ENCODE measurements at places on chromosomes 3 and 15. TPM values are rescaled to one million over a fixed set of nuclear protein-coding genes. Genes with fewer than 3 reads are reported as not detected.

- DNase-seq: no peak
Measured at GRCh38 chr3:194139071-194139813, 3.3 kb downstream of the HES1 start.

- no peak for DNase-seq
Measured at GRCh38 chr3:194588741-194589140, 44.5 kb downstream of the TMEM44 start.

IL17RC gene
- 1.1 TPM for total RNA-seq

GRCh38 chr3:4786431-4786830 lies 192.8 kb upstream of the BHLHE40 start:
- DNase-seq: no peak

DNA sequence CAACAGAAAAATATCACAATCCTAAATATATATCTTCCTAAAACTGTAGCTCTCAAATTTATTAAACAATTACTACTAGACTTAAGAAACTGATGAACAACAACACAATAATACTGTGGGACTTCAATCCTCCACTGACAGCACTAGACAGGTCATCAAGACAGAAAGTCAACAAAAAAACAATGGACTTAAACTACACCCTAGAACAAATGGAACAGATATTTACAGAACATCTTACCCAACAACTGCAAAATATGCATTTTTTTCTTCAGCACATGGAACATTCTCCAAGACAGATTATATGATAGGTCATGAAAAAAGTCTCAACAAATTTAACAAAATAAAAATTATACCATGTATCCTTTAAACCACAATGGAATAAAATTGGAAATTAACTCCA lies 133.4 kb downstream of the PLCH1 start:
- DNase-seq: no peak

ERICH6 gene
- total RNA-seq: not detected

DNA sequence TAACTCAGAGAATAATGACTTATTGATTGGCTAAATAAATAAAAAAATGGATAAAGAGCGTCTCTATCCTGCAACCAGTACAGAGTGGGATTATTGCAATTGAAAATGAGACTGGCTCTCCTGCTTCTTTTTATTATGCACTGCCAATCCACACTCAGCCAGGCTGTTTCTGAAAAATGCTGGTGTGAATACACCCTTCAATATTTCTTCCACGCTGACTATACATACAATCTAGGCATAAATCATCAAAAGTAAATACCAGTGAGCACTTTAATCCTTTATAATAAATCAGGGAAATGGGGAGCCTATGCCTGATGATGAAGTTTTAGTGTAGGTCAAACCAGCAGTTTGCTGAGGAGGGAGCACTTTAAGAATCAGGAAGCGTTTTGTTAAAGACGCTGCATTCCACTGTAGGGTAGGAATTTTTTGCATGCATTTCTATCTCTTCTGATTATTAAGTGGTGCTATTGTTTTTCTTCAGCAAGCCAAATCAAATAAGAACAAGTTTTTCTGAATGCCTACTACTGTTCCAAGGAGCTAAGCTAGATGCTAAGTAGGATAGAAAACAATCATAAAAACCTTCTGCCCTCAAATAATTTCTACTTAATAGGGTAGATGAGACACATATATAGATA lies 781.5 kb downstream of the TBL1XR1 start:
- no peak for DNase-seq

- DNase-seq: no peak
Measured at GRCh38 chr3:77081240-77081661, 41.4 kb downstream of the ROBO2 start.

DNA sequence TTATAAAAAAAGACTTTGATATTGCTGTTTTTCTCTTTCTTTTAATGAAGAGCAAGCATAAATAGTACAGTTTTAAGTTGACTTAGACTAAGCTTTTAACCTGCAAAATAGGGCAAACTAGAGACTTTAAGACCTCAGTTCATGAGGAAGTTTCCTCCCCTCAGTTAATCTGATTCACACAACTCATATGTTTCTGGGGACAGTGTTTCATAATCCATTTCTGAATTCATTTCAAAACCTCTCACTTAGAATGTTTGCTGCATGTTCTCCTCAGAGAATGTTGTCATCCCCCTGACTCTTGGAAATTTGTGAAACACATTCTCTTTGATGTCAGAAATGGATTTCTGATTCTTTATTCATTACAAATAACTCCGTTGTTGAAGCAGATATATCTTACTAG lies 79.3 kb upstream of the SKOR1 start:
- no peak for DNase-seq

MAP6D1 gene
- 1.9 TPM for total RNA-seq

DNA sequence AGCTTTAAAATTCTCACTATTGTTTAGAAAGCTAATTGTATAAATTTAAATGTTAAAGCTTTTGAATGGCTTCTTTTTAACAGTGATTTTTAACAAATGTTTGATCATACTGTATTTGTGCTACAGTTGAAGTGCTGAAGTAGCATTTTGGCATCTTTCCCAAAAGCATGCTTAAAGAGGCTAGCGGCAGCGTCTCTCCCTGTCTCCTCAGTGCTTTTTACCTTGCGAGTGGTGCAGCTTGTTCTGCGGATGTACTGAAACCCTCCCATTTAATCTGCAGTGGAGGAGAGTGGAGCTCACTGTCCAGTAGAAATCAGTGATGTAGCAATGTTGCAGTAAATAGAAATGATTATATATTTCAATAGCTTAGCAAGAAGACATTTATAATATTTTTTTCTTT lies 43.7 kb downstream of the LRRC49 start:
- no peak for DNase-seq

DNA sequence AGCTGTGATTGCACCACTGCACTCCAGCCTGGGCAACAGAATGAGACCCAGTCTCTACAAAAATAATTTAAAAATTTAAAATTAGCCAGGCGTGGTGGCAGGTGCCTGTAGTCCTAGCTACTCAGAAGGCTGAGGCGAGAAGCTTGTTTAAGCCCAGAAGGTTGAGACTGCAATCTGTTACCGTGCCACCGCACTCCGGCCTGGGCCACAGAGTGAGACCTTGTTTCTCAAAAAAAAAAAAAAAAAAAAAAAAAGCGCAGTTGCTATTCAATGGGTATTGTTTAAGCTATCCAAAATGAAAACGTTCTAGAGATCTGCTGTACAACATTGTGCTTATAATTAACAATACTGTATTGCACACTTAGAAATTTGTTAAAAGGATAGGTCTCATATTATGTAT lies 24.0 kb downstream of the ZNF148 start:
- no peak for DNase-seq

DNA sequence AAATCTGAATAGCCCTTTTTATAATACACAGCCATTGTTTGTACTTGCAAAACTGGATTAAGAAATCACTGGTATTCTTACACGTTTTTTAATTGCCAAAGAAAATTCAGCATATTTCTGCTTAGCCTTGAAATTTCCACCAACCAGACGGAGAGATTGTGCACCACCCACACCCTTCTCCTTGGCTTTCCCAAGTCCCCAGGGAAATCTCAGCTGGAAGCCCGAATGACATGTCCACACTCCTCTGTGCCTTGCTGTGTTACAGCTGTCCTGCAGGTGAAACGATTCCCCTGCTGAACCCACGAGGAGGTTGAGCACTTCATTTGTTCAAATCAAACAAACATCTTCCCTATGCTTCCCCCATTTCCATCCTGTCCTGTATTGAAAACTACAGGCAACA lies 49.6 kb upstream of the PPARG start:
- no peak for DNase-seq

ST6GAL1 gene
- 179 TPM for total RNA-seq

DNA sequence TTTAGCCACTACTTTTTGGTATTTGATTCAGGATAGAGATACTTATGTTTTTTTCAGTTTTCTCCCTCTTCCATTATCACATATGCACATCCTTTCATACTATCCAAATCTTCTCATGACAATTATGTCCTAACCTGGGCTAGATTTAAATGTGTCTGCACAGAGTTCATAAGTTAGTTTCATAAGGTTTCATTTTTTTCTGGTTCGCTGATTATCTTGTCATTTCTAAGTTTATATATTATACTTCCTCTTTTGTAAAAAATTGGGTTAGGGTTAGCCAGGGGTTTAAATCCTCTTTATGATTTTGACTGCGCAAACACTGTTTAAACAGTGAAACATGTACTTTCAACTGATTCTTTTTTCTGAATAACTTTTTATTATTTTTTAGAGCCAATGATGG lies 148.6 kb downstream of the SST start:
- DNase-seq: no peak
